ENCODE measurements at places on chromosomes 6 and 20.

- no peaks in the 10 kb centered on the region for H3K27me3 ChIP-seq
- no peak overlapping the region for H3K27ac ChIP-seq
- no peak overlapping the region for H3K4me3 ChIP-seq
- no peaks in the 10 kb centered on the region for H3K4me1 ChIP-seq
- DNase-seq, result no peak
Measured at GRCh38 chr6:114521926-114522325, 179.1 kb upstream of the HS3ST5 start.

- H3K27ac ChIP-seq, result no peak overlapping the region
- H3K4me3 ChIP-seq, result no peak overlapping the region
- H3K4me1 ChIP-seq, result no peaks in the 10 kb centered on the region
- no peak for DNase-seq
- H3K27me3 ChIP-seq, result peaks cover 4% of the 10 kb centered on the region
Measured at GRCh38 chr6:116313101-116313776, 33.5 kb upstream of the TSPYL1 start.

- DNase-seq, result no peak
- no peak overlapping the region for H3K4me3 ChIP-seq
- H3K27me3 ChIP-seq, result no peaks in the 10 kb centered on the region
- H3K36me3 ChIP-seq, result peaks cover 29% of the 10 kb centered on the region
- no peaks in the 10 kb centered on the region for H3K4me1 ChIP-seq
Measured at GRCh38 chr6:150932996-150933395, 67.5 kb downstream of the MTHFD1L start.

- H3K27ac ChIP-seq, result no peak overlapping the region
- no peak for DNase-seq
- no peaks in the 10 kb centered on the region for H3K27me3 ChIP-seq
- H3K4me1 ChIP-seq, result no peaks in the 10 kb centered on the region
- H3K4me3 ChIP-seq, result no peak overlapping the region
Measured at GRCh38 chr6:93859971-93860370, 440.6 kb upstream of the EPHA7 start.

DNA sequence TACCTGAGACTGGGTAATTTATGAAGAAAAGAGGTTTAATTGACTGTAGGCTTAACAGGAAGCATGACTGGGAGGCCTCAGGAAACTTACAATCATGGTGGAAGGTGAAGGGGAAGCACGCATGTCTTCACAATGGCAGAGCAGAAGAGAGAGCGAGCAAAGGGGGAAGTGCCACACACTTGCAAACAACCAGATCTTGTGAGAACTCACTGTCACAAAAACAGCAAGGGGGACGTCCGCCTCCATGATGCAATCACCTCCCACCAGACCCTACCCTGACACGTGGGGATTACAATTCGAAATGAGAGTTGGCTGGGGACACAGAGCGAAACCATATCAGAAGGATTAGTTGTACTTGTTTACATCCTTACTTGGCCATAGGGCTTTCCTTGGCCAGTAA lies 49.7 kb downstream of the FIG4 start:
- no peaks in the 10 kb centered on the region for H3K4me1 ChIP-seq
- H3K4me3 ChIP-seq, result no peak overlapping the region
- H3K36me3 ChIP-seq, result peaks cover 27% of the 10 kb centered on the region
- no peak overlapping the region for H3K27ac ChIP-seq

- no peaks in the 10 kb centered on the region for H3K36me3 ChIP-seq
- H3K4me3 ChIP-seq, result no peak overlapping the region
- no peak overlapping the region for H3K27ac ChIP-seq
- no peak for DNase-seq
Measured at GRCh38 chr20:24779131-24779530, 169.9 kb upstream of the CST7 start.

GRCh38 chr6:971981-972640 lies 279.2 kb upstream of the EXOC2 start:
- no peak for DNase-seq
- H3K27ac ChIP-seq, result no peak overlapping the region
- H3K36me3 ChIP-seq, result no peaks in the 10 kb centered on the region
- no peaks in the 10 kb centered on the region for H3K4me1 ChIP-seq
- no peaks in the 10 kb centered on the region for H3K27me3 ChIP-seq

- peak overlapping the region; percentile 88 for H3K4me3 ChIP-seq
- H3K27me3 ChIP-seq, result peaks cover 10% of the 10 kb centered on the region
- DNase-seq, result no peak
- H3K36me3 ChIP-seq, result peaks cover 3% of the 10 kb centered on the region
- H3K4me1 ChIP-seq, result peaks cover 30% of the 10 kb centered on the region
Measured at GRCh38 chr20:17531665-17532025, 466 bp upstream of the BFSP1 start.
